Activated T-cell treated with anti-CD3 and anti-CD28 coated beads, Interleukin-2, amount 50 U/mL, for 1 hour (primary cell): ENCODE measurements at places on chromosomes 5 and 9.

- DNase-seq: no peak
Observed at GRCh38 chr9:95642189-95642588, 125.4 kb upstream of the PTCH1 start.

DNA sequence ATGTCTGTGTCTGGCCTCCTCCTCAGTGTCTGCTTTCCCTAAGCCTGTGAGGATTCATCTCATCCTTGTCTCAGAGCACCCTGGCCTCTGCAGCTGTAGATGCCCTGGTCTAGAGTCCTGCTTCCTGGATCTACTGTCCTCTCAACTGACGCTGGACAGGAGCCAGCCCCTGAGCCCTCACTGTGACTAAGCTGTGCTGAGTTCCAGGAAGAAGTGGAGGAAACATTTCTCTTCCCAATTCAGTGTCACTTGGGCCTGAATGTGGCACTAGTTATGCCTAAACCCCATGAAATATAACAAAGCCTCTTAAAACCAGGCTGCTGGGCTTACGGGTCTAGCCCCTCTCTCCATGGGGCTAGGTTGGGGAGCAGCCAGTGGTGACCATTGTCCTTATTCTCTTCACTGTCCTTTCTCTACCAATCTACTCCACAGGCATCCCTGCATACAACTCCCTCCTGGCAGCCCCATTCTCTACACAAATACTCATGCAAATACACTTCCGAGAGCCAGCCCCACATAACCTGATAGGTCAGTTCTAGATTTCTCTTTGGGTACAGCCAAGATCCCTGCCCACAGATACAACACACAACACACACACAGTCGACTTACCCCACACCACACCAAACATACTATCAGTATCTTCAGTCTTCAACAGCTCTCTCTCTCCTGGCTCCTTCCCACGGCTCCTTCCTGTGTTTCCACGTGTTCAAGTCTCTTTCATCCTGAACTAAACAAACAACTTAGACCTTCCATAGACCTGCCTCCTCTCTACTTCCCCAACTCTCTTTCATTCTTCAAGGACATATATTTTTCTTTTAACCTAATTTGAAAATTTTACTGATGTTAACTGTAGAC is 220.8 kb downstream of the SNX18 start:
- no peak for DNase-seq

GRCh38 chr9:128718475-128718874 is 5.5 kb downstream of the ZDHHC12 start:
- DNase-seq: no peak

DNA sequence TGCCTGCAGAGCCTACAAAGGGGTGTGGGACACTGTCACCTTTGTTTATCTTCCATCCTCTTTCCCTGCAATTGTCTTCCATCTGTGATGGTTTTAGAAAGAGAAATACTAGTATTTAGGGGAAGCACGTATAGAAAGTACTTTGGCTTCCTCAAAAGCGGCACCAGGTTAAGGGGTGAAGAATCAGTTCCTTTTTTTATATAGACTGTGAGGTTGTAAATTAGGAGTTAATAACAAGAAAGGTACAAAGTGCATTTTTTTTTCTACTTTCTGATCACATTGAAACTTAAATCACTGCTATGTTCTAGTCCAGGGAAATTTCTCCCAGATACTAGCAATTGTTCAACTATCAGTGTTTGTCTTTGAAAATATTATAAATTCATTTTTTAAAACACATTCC is 219.3 kb downstream of the CEMIP2 start:
- DNase-seq: no peak

DNA sequence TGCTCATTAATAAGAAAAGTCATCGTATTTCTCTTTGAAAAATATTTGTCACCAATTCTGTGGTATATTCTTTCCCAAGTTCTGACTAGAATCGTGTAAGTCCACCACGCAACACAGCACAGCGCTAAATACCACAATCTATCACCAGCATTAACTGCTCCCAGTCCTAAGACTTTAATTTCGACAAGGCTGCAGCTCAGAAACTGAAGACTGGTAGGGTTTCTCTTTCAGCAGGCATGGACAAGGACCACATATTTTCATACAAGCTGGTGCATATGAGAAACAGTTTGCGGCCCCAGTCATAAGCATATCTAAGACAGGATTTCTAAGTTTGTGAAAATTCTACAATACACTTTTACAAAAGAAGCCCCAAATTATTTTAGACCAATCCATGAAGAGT is 24.1 kb downstream of the BNC2 start:
- no peak for DNase-seq

- no peak for DNase-seq
Observed at GRCh38 chr9:87564791-87565241, 67.1 kb downstream of the DAPK1 start.

DNA sequence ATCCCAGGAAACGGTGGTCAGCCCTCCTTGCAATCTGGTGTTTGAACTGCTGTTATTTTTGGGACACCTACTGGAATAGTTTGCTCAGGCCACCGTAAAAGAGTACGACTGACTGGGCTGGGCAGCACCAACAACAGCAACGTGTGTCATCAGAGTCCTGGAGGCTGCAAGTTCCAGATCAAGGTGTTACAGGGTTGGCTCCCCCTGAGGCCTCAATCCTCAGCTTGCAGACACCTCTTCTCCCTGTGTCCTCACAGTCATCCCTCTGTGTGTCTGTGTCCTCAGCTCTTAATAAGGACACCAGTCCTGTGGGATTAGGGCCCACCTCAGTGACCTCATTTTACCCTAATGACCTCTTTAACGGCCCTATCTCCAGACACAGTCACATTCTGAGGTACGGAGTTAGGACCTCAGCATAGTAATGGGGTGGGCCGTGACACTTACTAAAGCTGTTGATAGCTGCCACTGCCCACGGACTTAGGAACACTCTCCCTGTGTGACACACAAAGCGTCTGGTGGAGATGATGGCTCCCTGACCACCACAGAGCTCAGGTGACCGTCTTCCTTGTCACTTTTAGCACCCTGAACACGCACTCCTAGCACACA is 16.8 kb downstream of the GLT6D1 start:
- no peak for DNase-seq

- DNase-seq: no peak
Observed at GRCh38 chr9:6632516-6633183, 12.9 kb downstream of the GLDC start.

DNA sequence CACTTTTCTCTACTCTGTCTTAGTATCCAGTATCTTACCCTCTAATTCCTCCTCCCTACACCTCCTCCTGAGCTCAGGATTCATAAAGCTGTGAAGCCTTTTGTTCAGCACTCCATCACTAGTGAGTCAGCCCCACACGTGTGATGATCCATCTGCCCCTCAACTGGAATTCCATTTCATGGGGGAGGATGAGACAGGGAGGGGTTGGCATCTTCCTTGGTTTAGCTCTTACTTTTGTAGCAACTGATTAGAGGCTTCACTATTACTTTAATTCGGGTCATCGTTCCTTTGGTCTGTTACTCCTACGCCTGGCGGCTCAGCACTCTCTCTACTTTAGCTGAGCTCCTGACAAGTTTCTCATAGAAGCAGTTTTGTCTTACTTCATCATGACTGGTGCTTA is 11.8 kb downstream of the BTNL8 start:
- DNase-seq: no peak

- DNase-seq: peak; percentile 39
Observed at GRCh38 chr9:128724744-128725211, 851 bp upstream of the ZDHHC12 start.

DNA sequence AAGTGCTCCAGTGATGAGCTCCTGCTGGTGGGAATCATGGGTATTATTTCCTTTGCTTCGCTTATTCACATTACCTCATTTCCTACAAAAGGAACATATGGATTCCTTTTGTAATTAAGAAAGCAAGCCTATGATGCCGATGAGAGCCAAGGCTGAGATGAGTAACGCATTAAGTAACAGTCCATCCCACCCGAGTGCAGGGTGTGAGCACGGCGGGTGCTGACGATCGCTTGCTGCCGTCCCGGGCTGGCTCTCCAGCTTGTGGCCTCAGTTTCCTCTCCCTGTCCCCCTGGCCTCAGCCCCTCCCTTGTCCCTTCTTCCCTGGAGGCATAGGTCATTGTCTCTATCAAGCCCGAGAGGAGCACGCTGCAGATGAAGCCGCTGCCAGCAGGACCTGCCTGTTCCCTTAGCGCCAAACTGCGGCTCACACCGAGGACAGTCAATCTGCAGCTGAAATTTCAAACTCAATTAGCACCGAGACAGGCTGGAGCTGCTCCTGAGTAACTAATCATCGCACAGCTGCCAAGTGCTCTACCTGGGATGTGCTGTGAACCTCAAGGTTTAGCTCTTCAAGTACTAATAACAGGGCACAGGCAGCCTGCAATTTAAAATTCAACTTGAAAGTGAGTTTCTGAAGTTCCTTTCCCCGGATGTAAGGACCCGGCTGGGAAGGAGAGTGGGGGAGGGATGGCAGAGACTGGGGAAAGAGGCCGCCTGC is 115.2 kb upstream of the RAPGEF1 start:
- DNase-seq: no peak

DNA sequence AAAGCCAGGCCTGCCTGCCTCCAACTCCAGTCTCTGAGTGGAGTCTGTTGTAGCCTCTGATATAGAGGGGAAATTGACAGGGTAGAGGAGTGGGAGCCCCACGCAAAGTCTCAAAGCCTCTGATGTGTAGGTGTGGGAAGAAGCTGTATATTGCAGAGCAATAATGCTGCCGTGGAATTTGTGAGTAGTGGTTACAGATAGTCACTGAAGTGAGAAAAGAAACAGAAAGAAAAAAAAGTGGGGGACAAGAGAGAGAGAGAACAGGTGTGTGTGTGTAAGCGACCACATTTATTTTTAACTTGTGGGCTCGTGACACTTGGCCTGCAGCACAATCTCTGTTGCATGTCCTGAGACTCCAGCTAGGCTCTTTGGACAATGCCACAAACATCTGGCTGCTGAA is 227.8 kb downstream of the NSG2 start:
- no peak for DNase-seq

GRCh38 chr5:36323926-36324781 is 22.5 kb upstream of the RANBP3L start:
- DNase-seq: no peak

GRCh38 chr9:92026206-92027002 is 76.4 kb upstream of the ROR2 start:
- DNase-seq: no peak

- no peak for DNase-seq
Observed at GRCh38 chr5:71862507-71863060, 143.5 kb downstream of the CARTPT start.

GRCh38 chr9:104982543-104982942 is 54.6 kb upstream of the ABCA1 start:
- no peak for DNase-seq

DNA sequence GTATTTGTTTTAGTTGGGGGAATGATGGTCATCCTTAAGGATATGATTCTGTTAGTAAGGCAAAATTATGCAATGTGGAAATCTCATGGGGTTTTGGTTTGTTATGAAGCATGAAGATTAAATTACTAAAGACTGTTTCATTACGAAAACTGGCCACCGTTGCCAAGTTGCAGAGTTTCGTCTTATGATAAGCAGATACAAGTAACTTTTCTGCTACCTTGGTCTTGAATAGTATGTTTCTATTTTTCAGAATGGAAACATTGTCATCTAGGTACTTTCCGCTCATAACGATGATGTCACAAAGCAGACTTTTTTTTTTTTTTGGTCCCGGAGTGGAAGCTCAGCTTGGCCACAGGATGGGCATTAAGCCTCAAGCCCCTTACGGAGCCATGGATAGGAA is 4.2 kb downstream of the CCNI2 start:
- no peak for DNase-seq

GRCh38 chr5:170436335-170436734 is 47.2 kb upstream of the KCNMB1 start:
- DNase-seq: no peak

- no peak for DNase-seq
Observed at GRCh38 chr5:9423571-9423970, 122.3 kb downstream of the SEMA5A start.

GRCh38 chr5:73215891-73216610 is 43.1 kb downstream of the TMEM174 start:
- DNase-seq: peak; percentile 72

DNA sequence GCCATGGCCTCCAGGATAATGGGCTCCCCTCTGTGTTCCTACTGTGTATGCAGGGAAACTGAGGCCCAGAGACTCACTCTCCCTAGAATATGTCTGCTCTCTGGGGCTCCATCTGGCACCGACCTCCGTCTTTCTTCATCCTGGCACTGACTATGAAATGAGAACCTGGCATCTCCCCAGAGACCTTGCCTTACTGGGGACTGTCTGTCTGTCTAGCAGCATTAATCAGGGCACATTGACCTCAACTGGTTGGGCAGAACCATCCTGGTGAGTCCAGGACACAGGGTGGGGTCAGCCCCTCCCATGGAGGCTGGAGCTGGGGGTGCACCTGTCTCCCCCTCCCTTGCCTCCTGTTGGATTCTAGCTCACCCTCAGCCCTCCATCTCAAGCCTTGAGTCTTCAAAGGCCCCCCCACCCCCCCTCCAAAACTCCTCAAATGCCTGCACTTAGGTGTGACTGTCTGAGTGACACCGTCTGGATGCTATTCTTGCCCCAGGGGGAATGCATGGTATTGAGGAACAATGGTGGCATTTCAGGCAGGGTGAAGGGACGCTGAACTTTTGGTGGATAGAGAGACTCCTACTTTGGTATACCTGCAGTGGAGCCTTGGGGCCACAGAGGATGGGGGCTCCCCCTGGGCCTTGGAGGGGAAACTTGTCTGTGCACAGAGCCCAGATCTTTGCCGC is 12.8 kb upstream of the PITX1 start:
- DNase-seq: no peak

- peak; percentile 79 for DNase-seq
Observed at GRCh38 chr9:132901858-132902831, 23.4 kb downstream of the SPACA9 start.

GRCh38 chr5:110880413-110880812 is 141.6 kb downstream of the SLC25A46 start:
- no peak for DNase-seq

GRCh38 chr5:14265570-14265969 is 122.4 kb downstream of the TRIO start:
- no peak for DNase-seq

GRCh38 chr5:83586874-83587776 is 115.6 kb downstream of the VCAN start:
- DNase-seq: no peak

DNA sequence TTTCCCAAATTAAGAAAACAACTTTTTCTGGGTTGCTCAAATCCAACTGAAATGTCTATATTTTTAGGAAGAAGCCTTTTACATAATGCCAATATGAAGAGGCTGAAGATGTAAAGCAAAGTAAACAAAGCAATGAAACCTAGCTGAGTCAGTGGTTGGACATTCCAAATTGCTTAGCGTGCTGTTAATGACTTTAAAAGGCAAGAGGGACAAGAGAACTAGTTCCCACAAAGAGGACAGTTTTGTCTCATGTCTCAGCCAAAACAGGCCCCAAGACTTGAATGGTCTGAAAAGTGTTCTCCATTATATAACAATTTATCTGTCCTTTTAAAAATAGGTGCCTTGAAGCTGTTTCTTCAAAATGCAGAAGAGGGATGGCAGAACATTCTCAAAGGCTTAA is 407.0 kb downstream of the ENC1 start:
- no peak for DNase-seq
